Activated CD4-positive, CD25-positive, alpha-beta regulatory T cell treated with anti-CD3 and anti-CD28 coated beads, Interleukin-2, amount 50 U/mL, for 72 hours (primary cell): ENCODE measurements at places on chromosomes 12 and 14.

- DNase-seq = no peak
These were observed 35.0 kb upstream of the FUT8 start for GRCh38 chr14:65377576-65377975.

GRCh38 chr12:11780521-11781101, 131.1 kb downstream of the ETV6 start:
- DNase-seq = no peak

GRCh38 chr12:52519387-52519703, 849 bp downstream of the KRT5 start:
- no peak for DNase-seq

GRCh38 chr14:42683707-42684106, 1077.0 kb downstream of the LRFN5 start:
- DNase-seq = no peak

- no peak for DNase-seq
These were observed 533.1 kb upstream of the LRFN5 start for GRCh38 chr14:41073544-41073943.

GRCh38 chr12:23686095-23686494, 263.4 kb downstream of the SOX5 start:
- DNase-seq = no peak

DNA sequence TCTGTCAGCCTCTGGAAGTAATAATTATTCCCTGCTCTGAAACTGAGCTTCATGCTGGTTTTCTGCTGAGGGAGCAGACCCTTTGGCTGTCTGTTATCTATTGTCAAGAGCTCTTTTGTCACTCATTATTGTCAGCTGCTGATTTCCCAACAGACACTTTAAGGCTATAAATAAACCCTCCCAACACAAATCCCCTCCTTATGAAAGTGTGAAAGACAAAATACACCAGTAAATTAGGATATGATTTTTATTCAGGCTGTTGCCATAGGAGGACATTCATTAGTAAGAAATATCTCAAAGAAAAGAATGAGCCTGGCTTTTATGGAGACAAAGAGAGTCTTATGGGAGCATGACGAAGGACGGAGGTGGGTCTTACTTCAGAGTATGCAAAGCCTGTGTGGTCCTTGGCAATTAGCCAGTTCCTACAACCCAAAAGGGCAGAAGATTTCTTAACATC, 180.8 kb downstream of the CRADD start:
- no peak for DNase-seq

GRCh38 chr12:123998344-123998990, 25.5 kb downstream of the ZNF664 start:
- no peak for DNase-seq

DNA sequence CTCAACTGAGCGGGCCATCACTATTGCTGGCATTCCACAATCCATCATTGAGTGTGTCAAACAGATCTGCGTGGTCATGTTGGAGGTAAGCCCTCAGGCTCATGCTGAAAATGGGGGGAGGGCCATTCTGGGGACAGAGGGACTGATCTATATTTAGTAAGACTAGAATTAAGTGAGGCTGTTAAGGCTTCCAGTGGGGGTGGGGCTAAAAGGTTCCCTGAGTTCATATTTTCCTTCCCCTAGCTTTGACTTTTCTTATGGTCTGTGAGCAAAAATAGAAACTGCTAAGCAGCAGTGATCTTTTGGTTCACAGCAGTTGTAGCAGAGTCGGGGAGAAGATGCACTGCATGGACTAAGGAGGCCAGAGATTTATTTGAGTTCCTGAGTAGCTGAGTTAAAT, 9.2 kb downstream of the PCBP2 start:
- no peak for DNase-seq

- DNase-seq = no peak
These were observed 281.7 kb upstream of the RTL1 start for GRCh38 chr14:101185073-101185835.

- no peak for DNase-seq
These were observed 226.2 kb upstream of the CLEC14A start for GRCh38 chr14:38481952-38482678.

DNA sequence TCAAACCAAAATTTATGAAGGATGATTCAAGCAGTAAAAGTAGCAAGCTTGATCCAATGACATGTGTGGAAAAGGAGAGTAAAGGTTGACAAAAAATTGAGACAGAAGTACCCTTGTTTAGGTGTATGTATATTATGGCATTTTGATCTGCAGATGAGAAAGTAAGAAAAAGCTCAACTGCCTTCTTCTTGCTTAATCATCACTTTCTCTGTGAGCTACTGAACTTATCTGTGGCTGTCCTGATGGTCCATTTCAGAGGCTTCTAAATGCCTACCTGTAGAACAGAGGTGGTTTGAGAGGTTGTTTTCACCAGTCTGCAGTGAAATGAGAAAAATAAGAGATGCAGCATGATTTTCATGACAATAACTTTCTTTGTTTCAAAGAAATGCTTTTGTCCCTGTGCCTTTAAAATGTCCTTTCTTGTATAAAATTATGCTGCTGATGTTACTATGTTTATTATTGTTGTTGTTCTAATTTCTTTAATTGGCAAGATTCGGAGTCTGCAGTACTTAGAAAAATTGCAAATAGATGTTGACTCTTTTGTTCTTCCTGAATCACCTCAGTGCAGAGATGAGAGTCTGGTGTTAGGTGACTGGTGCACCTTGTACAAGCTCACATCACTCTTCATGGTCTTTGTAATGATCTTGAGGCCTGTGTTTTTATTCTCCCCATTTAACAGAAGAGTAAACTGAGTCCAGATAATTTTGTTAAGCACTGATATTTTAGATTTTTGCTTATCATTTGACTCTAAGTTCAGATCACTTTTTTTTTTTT, 821.9 kb downstream of the VRK1 start:
- no peak for DNase-seq

DNA sequence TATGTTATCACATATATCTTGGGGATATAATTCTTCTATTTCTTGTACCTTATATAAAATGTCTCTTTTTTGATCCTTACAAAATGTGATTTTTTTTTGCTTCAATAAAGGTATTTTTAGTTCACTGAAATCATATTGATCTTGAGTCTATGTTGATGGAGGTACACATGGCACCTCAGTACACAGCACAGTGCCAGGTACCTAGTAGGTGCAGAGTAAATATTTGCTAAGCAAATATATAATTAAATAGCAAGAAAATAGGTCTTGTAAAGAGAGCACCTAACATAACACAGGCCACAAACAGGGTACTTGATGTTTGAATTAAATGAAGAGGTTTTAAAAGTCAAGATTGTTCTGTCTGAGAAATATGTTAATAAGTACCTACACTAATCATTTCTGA, 69.7 kb downstream of the CIT start:
- DNase-seq = no peak

GRCh38 chr12:75683220-75683619, 171.8 kb upstream of the KRR1 start:
- no peak for DNase-seq

DNA sequence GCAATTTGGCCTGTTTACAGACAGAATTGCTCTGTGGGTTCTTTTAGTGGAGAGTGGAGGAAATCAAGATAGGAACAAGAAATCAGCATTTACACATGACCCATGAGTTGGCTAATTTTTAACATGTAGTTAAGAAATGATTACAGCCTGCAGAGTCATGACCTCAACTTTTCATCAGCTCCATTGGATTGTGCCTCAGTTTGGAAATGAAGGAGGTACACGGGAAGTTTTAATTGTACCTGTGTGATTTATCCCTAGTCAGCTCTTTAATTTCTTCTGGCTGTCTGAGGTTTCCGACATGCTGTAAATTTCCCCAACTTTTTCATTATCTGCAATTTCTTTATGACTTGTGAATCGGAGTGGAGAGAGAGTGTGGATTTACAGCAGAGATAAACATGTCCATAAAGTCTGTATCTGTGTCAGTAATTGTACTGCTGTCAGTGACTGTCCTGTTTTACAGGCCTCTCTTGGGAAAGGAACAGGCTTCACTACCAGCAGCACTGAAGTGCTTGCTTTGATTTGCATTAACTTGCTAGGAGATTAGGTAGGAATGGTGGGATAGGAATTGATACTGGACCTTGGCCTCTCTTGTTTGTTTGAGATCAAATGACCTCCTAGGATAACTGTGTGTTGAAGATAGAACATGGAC, 49.2 kb downstream of the LIN52 start:
- DNase-seq = no peak

DNA sequence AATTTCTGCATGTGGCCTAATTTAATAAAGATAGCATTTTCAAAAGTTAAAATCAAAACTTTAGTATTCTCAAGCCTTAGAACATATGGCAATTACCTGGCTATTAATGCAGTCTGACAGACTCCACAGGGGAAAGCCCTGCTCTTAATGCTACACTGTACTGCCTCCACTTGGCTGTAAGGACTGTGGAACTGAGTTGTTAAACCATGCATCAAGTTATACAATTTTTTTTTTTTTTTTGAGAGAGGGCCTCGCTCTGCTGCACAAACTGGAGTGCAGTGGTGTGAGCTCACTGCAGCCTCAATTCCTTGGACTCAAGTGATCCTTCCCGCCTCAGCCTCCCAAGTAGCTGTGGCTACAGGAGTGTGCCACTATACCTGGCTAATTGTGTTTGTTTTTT, 19.0 kb upstream of the NDUFA12 start:
- DNase-seq = no peak

DNA sequence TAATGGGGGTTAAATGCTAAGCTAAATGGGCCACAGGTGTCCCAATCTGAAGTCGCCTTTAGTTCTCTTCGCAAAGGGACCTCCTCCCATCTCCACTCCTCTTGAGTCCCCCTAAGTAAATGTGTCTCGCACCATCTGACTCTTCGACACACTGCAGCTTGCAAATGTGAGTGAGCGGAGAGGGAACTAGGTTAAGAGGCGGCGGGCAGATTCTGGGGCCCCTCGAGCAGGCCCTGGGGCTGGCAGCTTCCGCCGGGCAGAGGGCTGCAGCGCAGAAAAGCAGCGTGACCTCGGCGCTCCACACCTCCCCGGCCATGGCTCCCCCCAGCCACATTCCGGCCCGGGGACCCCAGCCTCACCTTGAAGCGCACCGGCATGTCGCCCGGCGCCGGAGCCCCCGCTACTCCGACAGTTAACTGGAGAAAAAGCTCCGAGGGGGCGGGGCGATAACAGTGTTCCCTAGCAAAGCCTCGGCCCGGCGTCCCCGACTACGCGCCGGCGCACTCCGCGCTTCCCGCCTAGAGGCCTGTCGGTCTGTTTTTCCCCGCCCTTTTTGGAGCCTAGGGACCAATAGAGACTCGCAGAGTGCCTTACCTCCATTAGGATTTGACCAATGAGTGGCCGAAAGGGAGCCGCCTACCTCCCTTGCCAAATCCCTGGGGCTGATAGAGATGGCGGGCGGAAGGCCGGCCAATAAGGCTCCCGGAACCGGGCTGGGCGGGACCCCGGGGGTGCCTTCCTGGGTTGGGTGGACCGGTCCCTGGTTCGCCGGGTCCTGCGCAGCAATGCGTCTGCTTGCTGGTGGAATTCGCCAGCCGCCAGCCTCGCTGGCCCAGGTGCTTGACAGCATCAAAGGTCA, at the start of gene MDM1:
TSS of gene MDM1 (minus strand) at position 494 of the 859 bp plus-strand sequence. CDS start at position 377, 117 bp downstream.
- peak; percentile 91 for DNase-seq

DNA sequence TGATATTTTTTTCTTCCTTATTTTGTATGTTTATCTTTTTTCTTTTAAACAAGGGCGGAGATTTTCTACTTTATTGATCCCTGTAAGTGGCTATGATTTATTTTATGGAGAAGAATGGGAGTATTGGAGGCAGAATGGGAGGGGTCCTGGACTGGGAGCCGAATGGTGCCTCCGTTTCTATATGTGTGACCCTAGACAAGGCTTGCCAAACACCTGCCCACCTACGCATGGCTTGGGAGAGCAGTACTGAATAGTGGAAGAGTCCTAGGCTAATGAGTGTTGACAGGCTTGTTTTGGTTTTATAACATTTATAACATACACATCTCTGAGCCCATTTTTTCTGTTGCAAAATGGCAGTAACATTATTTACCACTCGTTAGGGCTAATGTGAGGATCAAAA, 29.0 kb downstream of the STK38L start:
- DNase-seq = no peak

DNA sequence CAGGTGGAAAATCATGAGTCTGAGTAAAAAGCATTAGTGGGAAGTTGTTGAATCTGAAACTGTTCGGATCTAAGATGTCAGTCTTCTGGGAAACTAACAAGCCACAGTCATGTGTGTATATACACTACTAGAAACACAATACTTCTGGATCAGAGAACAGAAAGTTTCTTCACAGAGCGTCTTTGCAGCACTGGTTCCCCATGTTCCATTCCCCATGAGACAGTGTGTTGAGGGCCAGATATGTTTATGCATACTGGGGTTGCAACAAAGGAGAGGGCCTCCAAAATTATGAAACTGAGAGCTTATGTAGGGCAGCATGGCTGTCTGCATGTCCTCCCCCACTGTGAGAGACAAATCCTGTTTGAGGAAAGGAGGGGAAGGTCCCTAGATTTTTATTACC, 295.0 kb upstream of the NAV3 start:
- DNase-seq = no peak

DNA sequence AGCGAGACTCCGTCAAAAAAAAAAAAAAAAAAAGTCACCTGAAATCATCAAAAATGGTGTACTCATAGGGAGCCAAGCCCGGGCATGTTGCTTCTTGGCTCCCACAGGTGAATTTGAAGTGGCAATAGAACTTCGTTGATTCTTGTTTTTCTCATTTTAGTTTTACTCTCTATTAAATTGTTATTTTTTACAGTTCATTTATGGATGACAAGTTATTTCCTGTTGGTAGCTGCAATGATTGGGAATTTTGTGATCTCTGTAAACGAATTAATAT, 1.3 kb downstream of the TM7SF3 start:
- DNase-seq = no peak

- DNase-seq = no peak
These were observed 13.9 kb upstream of the MYL2 start for GRCh38 chr12:110934093-110934852.

- DNase-seq = no peak
These were observed 81.1 kb upstream of the CCDC198 start for GRCh38 chr14:57574617-57575288.

GRCh38 chr14:95774265-95775160, 60.6 kb upstream of the TCL1A start:
- DNase-seq = peak; percentile 53

DNA sequence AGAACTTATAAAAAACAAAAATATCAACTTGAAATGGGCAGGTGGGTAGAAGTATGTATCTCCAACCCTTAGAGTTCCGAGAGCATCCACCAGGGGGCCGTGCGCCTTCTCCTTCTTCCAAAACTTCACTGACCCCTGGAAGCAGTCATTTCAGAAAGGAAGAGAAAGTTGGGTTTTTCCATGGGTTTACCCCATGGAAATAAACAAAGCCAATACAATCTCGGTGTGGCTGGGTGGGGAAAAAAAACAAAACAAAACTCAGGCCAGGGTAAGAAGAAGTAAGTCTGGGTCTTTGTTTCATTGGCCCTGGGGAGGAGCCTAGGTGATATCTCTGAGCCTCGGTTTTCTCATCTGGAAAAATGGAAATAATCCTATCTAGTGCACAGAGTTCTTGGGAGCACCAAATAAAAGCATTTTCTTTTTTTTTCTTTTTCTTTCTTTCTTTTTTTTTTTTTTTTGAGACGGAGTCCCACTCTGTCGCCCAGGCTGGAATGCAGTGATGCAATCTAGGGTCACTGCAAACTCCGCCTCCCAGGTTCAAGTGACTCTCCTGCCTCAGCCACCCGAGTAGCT, 33.6 kb upstream of the HNF1A start:
- peak; percentile 71 for DNase-seq

GRCh38 chr14:79544698-79545070, 666.6 kb downstream of the DIO2 start:
- DNase-seq = no peak
